ENCODE measurements at places on chromosomes 5 and 9.

- DNase-seq, result no peak
Observed at GRCh38 chr5:35902046-35902672, 36.3 kb downstream of the CAPSL start.

DNA sequence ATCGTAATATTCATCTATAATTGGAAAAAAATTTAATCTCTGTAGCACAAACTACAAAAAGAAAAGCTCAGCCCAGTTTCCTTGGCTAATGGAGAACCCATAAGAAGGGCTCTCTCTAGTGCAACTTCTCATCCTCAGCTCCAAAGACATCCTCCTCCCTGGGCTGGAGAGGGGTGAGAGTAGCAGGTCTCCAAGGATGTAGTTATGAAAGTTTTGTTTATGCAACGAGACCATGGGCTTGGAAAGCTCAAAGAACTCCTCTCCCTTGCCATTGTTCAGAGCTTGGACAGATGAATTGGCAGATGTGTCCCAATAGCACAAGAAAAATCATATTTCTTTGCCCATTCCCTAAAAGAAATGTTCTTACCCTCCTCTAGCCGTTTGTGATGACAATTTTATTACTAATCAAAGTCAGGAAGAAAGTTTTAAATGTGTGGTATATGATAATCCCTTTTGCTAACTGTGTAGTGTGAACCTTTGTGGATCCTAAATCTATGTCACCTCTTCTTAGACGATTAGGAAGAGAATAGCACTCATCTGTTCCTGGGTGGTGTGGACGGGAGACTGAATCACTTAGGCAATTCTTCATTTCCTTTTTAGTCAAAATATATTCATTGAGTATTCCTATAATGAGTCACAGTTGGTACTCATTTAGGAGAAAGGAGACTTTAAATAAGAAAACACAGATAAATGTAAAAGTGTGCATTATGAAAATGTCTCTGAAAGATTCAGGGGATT lies 52.2 kb downstream of the GARNL3 start:
- no peak for DNase-seq

- DNase-seq, result no peak
Observed at GRCh38 chr9:137520614-137521404, 29.4 kb downstream of the PNPLA7 start.

DNA sequence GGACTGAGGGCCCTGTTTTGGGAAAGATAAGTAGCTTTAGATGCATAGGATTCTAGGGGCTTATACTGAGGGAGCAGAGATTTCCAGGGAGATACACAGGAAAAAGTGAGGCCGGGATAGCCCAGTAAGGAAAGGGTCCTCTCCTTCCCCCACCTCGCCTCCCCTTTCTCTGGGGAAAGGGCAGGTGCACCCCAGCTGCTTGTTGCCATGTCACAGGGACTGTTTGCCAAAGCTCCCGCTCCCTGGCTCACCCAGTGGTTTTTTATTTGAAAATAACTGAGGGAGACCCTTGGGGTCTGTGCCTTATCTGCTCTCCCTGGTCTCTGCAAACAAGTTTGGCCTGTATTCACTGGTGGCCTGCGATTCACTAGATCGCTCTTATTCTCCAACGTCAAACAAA lies 51.2 kb downstream of the RGS3 start:
- DNase-seq, result no peak

- DNase-seq, result peak; percentile 80
Observed at GRCh38 chr5:180803181-180804128, 849 bp upstream of the MGAT1 start.

GRCh38 chr5:174229514-174230370 lies 184.2 kb downstream of the NSG2 start:
- DNase-seq, result no peak

DNA sequence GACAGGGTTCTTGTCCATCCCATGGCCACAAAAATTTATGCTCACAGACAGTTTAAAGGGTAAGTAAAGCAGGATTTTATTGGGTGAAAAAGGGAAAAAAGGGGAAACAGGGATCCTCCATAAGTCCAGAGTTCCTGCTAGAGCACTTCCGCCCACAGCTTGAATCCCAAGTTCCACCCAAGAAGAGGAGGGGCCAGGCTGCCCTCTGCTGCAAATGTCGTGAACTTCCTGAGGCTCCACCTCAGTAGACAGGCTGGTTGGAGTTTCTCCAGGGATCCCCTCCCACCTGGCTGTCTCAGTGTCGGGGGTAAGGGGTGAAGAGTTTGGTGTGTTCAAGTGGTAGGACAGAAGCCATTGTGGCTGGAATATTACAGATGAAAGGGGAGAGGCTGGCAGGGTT lies 275.0 kb upstream of the SGCD start:
- no peak for DNase-seq

DNA sequence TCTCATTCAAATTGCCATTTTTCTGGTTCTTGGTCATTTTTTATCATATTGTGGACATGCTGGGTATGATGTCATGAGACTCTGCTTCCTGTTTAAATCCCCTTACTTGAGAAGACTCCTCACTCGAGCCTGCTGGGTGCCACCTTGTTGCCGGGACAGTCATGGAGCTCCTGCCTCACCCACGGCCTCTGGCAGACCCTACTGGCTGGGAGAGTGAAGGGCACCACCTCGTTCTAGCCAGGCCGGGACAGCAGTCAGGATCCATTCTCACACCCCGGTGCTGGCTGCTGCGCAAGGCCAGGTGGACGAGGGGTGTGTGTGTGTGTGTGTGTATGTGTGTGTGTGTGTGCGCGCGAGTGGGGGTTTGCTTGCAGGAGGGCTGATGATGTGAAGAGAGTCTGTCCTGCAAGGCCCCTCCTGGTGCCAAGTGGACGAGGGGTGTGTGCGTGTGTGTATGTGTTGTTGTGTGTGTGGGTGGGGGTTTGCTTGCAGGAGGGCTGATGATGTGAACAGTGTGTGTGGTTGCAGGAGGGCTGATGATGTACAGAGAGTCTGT lies 4.4 kb downstream of the CEP72 start:
- no peak for DNase-seq

DNA sequence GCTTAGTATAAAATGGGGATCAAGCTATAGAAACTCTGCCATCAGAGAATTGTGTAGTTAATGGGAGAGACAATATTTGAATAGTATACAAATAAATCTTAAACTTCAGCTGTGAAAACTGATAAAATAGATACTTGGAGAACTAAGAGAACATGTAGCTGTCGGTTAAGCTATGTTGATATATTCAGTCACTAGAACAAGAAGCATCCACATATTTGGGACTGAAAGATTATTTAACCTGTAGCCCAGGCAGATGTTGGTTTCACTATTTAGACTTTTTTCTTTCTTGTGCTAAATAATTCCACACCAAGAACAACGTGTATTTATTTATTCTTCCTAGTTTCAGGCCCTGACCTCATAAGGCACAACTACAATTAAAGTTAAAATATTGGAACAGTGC lies 521.0 kb upstream of the CCNG1 start:
- no peak for DNase-seq

DNA sequence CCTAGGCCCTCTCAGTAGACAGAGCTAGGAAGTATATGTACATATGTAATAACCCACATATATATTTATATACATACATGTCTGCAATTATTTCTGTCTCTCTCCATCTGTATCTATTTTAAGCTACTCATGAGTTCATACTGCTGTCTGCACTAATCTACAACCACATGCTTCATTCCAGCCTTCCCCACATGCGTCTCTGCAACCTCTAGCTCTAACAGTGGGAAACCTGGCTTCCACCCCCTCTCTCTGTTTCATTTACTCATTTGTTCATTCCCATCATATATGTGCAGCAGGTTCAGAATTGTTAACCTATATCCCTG lies 23.3 kb downstream of the DCANP1 start:
- DNase-seq, result no peak

DNA sequence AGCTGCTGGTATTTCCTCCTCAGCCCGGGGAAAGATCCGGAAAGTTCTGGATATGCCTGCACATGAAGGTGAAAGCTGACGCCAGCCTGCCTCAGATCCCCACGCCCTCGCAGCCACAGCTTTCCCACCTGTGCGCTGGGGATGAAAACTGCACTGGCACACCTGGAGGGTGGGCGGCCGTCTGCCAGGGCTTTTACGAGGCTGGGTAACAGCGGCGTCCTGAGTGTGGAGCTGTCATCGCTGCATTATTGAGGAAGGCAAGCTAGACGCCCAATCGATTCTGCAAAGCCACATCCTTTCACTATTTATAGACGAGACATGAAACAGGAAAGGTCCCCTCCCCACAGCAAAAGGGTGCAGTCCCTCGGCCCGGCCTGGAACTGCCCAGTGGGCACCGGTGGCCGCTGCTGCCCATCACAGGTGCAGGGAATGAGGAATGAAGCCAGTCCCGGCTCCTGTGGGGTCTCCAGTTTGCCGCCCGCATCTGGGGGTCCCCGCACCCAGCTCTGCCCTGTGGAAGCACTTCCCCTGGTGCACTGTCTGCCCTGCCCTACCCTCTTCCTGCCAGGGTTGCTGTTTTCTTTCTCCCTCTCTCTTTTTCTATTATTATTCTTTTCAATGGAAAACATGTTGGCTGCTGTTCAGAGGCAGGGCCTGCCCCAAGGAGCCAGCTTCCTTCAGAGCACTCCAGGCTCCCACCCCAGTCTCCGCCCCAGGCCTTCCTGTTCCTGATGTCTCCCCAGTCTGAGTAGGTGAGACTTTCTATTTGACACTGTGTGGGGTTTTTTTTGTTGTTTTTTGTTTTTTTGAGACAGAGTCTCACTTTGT lies 7.0 kb downstream of the NOTCH1 start:
- DNase-seq, result no peak

- DNase-seq, result no peak
Observed at GRCh38 chr5:149651686-149652085, 70.4 kb downstream of the ARHGEF37 start.

DNA sequence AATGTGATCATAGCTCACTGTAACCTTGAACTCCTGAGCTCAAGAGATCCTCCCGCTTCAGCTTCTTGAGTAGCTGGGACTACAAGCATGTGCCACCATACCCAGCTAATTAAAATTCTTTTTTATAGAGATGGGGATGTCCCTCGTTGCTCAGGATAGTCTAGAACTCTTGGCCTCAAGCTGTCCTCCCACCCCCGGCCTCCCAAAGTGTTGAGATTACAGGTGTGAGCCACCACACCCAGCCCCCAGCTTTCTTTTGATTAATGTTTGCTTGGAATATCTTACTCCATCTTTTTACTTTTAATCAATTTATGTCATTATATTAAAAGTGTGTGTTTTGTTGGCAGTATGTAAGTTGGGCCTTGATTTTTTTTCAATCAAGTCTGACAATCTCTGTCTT lies 59.4 kb upstream of the EXOC3 start:
- no peak for DNase-seq

DNA sequence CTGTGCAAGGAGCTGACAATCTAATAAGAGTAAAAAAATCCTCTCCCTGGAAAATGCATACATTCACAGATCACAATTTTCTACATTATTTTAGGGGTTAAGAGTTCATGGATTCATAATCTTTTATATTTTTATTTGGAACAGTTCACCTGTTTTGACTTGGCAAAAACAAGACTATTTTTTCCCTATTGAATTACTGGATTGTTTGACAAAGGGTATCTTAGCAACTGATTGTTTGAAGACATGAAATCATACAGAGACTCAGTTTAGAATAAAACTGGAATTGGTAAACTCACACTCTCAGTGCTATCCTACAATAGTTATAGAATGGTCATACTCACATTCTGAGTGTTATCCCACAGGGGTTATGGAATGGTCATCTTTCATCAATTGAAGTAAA lies 358.2 kb upstream of the PTGER4 start:
- no peak for DNase-seq

GRCh38 chr5:141965071-141965470 lies 3.8 kb upstream of the RNF14 start:
- DNase-seq, result no peak

GRCh38 chr9:130354806-130355205 lies 89.2 kb downstream of the HMCN2 start:
- no peak for DNase-seq

Measured in activated CD8-positive, alpha-beta memory T cell treated with anti-CD3 and anti-CD28 coated beads, Interleukin-2, amount 50 U/mL, for 4 hours (primary cell).